Germinal center (tissue), 1 donor: ENCODE measurements at places on chromosomes 12 and 14.

DNA sequence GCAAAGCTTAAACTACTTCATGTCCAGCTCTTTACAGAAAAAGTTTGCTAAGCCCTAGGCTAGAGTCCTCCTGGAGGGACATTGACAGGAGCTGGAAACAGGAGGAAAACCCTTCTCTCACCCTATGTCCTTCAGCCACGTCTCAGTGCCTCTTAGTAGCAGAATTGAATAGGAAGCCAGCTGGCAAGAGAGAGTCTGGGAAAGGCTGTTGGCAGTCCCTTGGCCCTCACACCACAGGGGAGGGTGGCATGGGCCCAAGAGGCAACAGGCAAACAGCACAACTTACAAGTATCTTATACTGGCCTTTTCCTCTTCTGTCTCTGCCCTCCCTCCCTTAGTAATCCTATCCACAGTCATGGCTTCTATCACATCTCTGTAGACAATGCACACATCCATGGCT is 27.7 kb upstream of the DHRS2 start:
- DNase-seq = no peak

DNA sequence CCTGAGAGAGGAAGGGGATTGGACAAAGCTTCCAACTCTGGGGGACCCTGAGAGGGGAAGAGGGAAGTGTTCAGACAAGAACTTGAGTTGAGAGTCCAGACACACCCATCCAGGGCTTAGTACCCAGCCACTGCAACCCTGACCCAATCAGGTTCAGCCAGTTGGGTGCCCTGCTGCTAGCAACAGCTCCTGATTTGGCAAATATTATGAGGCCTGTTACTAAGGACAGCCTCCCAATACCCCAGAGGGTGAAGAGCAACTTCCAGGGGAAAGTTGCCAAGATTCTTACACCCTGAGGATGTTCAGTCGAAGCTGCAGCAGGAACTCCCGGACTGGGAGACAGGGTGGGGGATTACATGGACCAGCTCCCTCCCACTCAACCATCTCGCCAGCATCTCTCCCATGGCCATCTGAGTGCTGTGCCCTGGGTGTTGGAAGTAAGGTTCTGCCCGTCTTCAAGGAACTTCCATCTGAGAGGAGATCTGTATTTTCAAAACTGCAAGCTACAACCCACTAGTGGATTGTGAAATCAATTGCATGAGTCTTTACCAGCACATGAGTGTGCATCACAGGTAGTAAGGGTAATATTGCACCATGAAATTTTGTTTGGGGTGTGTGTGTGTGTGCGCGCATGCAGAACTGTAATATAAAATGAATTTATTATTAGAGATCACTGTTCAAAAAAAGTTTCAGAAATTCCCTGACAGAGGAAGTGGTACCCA is 11.5 kb upstream of the KRT78 start:
- DNase-seq = no peak

DNA sequence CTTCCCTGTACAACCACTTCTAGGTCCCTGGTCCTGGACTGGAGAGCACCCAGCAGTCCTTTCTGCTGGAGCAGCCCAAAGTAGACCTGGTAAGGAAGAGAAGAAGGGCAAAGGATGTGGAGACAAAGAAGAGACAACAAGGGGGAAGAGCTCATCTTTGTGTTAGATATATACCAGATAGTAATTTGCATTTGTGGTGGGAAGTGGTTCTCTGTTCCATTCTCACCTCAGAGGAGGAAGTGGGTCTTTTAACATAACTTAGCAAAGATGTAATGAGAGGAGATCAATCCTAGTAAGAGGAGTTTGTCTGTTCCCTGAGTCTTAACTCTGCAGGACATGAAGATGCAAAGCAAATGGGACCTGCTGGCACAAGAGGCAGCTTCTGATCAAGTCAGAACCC is 8.0 kb downstream of the CCDC198 start:
- DNase-seq = peak; percentile 33

DNA sequence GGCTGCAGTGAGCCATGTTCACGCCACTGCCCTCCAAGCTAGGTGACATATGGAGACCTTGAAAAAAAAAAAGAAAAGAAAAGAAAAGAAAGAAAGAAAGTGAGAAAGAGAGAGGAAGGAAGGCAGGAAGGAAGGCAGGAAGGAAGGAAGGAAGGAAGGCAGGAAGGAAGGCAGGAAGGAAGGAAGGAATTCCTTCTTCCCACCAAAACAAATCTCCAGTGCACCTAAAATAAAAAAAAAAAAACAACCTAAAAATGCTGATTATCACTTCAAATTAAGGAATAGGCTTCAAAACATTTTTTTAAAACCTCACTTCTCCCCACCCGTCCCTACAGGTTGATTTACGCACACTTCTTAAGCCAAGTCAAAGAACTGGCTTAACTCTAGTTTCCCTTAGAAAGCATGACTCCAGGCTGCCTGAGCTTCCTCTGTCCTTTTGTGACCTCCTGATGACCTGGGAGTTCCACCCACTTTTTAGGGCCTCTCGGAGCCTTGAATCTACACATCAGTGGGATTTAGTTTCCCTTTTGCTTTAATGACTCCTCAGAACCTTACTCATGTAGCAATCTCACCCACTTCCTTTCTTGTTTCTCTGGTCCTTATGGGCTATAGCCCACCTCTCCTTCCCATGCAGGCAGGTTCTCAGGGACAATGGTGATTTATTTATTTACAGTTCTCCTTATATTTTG is 18.6 kb downstream of the DUSP6 start:
- DNase-seq = no peak

- DNase-seq = no peak
These were observed 52.1 kb upstream of the ATP2B1 start for GRCh38 chr12:89760783-89761182.

DNA sequence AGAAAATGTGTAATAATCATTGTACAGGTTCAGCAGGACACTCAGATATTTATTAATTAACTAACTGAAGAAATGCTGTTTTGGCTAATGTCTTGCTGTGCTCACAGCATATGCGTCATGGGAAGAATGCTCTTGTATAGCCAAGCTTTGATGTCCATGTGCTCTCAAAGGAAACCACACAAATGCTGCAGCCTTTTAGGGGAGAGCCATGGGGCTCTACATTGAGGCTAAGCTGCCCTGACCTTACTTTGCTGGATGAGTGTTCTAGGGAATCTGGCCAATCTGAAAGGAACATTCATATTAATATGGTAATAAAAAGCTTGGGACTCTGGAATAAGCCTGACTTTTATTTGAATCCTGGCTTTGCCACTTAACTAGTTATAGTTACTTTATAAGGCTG is 9.5 kb upstream of the CRADD start:
- no peak for DNase-seq

DNA sequence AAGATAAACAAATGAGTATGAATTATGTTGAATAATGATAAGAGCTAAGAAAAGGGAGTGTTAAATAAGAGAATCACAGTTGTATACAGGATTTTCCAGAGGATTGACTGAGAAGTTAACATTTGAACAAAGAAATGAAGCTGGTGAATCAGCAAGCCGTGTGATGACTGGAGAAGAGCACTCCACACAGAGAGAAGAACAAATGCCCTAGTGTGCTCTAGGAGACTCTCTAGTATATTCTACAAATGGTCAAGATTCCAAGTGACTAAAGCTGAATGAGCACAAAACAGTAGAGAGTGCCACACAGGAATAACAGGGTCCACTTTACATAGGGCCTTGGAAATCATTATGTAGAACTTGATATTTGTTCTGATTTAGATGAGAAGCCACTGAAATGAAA is 587.1 kb upstream of the ATXN7L3B start:
- no peak for DNase-seq

- DNase-seq = no peak
These were observed 104.7 kb downstream of the VEZT start for GRCh38 chr12:95322326-95322725.

DNA sequence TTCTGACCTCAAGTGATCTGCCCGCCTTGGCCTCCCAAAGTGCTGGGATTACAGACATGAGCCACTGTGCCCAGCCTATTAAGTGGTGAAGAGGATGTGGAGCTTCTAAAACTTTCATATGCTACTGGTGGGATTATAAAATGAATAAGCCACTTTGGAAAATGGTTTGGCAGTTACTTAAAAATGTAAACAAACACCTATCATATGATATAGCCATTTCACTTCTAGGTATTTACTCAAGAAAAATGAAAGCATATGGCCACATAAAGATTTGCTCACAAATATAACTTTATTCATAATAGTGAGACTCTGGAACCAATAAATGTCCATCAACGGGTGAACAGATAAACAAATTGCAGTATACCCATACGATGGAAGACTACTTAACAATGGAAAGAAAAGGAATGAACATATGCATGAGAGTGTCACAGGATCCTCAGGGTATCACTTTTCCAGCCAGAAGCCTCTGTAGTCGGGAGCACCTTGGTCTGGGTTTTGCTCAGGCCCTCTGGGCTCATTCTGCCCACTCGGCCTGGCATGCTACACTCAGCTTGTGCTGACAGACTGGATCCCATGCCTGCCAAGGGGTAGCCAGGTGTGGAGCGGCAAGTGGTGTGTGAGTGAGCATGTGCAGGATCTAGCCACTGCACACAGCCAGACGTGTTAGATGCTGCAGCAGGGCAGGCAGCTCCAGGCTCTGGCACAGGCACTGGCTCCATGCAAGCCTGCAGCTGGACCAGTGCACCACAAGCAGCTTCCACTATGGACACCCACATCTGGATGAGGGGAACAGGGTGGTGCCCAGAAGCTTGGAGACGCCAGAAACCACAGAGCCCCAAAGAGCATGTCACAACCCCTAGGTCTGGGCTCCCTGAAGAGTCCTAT is 213.2 kb upstream of the DIO3 start:
- no peak for DNase-seq

DNA sequence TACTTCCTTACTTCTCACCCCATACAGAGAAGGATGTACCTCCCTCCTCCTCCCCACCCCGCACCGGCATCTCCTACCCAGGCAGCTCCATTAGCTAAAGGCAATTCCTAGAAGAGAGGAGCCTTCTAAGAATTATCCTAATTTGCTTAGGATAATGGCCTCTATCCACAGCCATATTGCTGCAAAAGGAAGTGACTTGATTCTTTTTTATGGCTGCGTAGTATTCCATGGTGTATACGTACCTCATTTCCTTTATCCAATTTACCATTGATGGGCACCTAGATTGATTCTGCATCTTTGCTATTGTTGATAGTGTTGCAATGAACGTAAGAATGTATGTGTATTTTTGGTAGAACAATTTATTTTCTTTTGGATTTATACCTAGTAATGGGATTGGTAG is 189.7 kb downstream of the PCNX1 start:
- no peak for DNase-seq

- DNase-seq = no peak
These were observed 49.3 kb upstream of the DIO2 start for GRCh38 chr14:80260645-80261044.

- DNase-seq = no peak
These were observed 214.8 kb downstream of the FUT8 start for GRCh38 chr14:65627315-65627714.

DNA sequence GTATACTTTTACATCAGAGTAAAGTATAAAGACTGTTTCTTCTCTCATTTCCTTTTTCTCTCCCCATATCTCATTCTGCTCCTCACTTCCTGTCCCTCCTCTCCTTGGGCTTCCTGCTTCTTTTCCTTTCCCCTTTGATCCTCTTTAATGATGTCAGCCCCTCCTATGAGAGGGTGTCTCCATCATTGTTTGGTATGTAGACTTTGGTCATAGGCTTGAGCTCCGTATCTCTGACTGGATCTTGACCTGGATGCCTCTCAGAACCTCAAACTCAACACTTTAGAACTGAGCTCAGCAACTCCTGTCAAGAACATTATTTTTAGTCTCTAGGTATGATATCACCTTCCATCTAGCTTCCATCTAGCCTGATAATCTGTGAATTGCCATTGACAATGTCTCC is 50.3 kb downstream of the AKAP6 start:
- DNase-seq = no peak

GRCh38 chr14:103562429-103563225 is at the start of the genes BAG5 and COA8:
TSS of gene BAG5 (minus strand) at chr14:103562657. CDS start at chr14:103561164, 1,493 bp downstream.
TSS of gene COA8 (plus strand) at chr14:103562960. CDS start at chr14:103563002, 42 bp downstream.
- DNase-seq = peak; percentile 92

DNA sequence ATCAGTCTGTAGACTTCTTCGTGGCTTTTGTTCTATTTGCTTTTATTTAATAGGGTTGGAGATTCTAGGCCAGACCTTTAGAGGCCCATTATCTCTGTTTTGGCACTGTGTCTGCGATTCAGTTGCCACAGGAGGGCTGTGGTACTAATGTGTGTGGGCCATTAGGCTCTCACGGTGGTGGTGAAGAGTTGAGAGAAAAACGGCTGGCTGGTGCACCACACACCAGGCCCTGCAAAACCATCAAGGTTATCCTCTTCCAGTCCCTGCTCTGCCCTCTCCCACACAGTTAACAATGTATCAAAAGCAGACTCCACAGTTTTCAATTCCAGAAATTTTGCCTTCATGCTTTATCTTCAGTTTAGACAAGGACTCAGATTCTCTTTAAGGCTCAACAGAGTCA is 97.7 kb downstream of the MYF5 start:
- DNase-seq = no peak

DNA sequence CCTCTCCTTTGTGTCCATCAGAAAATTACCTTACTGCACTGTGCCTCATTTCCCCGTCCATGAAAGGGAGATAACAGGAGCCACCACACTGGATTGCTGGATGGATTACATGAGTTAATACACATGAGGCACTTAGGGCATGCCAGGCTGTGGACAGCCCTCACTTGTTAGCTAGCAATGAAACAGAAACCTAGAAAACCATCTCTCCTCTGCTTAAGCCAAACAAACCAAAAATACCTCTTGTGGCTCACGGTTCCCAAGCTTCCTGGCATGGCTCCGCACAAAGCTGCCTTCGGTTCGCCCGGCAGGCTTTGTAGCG is 660 bp upstream of the HCFC2 start:
- no peak for DNase-seq

- DNase-seq = peak; percentile 1
These were observed 23.0 kb downstream of the ZBTB39 start for GRCh38 chr12:56983386-56983785.

DNA sequence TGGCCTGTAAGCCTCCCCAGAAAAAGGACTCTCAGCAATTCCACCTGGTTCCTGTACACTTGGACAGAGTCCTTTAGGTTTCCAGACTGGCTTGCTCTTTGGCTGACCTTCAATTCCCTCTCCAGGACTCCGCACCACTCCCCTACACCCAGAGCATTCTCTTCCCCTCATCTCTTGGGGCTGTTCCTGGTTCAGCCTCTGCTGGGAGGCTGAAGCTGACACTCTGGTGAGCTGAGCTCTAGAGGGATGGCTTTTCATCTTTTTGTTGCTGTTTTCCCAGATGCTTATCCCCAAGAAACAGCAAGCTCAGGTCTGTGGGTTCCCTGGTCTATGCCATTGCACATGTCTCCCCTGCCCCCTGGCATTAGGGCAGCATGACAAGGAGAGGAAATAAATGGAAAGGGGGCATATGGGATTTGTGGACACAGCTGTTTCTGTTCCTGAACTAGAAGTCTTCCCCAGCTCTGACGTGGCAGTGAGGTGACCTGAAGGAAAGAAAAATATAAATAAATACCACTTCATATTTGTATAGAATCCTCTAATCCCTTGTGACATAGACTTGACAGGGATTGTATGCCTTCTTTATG is 1.3 kb downstream of the RNASE7 start:
- no peak for DNase-seq
